ENCODE measurements at places on chromosomes 11 and 22.

DNA sequence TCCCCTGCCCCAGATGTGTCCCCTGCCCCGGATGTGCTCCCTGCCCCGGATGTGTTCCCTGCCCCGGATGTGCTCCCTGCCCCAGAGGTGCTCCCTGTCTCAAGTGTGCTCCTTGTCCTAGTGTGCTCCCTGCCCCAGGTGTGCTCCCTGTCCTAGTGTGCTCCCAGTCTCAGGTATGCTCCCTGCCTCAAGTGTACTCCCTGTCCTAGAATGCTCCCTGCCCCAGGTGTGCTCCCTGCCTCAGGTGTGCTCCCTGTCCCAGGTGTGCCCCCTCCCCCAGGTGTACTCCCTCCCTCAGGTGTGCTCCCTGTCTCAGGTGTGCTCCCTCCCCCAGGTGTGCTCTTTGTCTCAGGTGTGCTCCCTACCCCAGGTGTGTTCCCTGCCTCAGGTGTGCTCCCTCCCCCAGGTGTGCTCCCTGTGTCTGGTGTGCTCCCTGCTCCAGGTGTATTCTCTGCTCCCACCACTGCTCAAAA lies 48.7 kb upstream of the RASD2 start:
- no peak for DNase-seq

DNA sequence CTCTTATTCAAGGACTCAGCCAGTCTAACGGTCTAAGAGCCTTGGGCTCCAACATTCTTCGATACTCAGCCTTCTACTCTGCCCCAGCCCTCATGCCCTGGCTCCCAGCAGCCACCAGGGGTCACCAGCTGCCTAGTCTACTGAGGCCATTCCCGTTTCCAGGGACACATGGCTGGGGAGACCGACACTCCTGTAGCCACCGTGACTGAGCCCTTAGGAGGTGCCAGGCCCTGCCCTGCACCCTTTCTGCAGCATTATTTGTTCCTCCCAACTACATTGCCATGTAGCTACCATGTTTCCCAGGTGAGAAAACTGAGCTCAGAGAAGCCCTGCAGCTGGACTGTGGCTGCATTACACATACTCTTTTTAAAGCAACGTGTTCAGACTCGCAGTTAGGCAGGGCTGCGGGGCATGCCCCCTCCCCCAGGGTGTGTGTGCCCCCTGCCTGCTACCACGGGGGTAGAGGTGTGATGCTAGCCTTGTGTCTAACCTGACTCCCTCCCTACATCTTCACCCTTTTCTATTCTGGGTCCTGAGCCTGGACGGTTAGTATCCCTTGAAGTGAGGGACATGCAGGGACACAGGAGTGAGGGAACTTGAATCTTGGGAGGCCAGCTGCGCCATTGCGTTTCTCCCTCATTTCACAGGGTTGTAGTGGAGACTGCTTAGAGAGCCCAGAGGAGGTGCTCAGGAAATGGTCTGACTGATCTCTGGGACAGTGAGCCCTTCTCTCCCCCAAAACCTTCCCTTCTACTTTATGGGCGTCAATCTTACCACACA lies 17.5 kb downstream of the ATG16L2 start:
- peak; percentile 46 for DNase-seq

GRCh38 chr22:32922186-32922585 lies 120.7 kb downstream of the TIMP3 start:
- no peak for DNase-seq

DNA sequence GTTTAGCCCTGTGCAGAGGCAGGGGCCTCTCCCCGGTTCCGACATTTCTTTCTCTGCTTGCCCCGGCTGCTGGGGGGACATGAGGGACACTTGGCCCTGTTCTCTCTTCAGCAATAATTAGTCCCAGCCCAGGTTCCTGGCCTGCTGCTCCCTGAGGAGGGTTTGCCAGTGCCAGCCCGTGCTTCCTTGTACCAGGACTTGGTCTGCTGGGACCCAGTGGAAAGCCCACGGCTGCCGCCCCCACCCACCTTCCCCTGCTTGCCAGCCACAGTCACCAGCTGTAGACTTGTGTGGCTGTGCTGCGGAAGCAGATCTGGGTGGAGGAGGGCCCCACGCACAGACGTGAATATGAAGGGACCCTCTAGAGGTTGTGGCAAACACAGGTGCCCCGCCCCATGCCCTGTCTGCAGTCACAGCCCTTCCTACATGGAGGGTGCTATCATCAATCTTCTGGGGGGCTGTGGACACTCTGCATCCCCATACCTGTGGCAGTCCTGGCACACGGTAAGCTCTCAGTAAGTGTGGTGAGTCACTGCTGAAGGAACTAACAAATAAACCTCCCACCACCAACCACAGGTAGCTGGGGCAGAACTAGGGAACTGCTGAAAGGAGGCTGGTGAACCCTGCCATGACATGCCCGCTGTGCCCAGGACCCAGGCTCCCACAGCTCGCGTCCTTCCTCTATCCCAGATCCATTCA lies 949 bp downstream of the TP53AIP1 start:
- DNase-seq: no peak

DNA sequence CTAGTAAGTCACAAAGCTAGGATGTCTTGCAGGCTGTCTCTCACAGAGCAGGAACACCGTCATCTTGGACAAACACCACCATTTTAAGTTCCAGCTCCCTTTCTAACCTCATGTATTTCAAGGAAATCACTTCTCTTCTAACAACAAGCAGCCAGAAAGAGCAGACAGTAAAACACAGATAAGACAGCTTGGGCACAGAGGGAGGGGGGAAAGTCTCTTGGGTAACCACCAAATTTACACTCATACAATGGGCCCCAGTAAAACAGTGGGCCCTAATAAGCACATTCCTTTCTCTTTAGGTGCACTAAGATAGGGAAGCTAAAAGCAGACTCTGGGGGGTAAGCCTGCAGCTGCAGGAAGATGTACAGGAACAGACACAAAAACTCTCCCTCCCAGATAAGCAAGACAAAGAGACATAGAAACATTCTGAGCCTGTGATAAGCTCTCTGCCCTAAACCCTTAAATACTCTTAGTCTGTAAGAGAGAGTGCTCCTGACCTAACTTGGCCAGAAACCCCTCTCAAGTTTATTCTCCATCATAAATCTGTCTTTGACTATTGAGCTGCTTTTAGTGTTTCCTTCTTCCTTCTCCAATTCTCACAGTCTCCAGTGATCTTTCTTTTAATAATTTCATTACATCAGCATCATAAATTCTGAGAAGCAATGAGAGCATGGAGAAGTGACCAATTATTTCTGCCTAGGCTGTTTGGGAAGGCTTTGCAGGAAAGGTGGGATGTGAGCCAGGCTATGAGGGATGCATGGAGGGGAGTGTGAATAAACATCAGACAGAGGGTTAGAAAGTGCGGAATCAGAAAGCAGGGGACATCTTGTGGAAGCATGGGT lies 7.4 kb downstream of the OR10D3 start:
- DNase-seq: no peak

DNA sequence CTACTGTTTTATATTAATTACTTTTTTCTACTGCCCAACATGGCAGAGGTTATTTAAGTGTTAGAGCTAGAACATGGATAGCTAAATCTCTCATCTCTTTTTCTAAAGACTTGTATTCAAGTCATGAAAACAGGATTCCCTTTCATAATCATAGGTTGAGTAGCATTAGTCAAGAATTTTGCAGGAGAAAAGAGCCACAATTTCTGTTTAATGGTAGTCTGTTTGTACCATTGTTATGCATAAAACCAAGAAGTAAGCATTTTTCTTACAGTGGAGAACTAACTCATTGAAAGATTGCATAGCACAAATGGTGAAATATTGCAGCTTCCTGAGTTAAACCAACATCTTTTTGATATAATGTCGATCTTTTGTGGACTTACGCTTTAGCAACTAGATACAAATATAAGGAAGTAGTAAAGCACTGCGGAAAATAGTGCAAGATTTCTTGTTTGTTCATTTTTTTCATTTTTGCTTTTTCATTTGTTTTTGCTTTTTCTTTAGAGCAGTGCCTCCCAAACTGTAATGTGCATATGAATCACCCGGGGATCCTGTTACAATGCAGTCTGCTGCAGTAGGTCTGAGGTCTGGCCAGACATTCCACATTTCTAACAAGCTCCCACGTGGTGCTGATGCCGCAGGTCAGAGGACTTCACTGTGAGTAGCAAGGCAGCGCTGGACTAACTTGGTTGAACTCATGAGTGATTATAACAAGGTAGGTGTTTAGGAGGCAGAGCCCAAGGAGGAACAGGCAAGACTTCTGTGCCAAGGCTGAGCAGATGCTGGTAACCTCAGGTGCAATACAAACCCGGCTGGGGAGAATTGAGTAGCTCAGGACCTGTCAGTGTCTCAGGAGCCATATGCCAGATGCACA lies 4.6 kb downstream of the ETS1 start:
- DNase-seq: no peak

- no peak for DNase-seq
Observed at GRCh38 chr11:110571081-110571720, 141.0 kb downstream of the ARHGAP20 start.

- no peak for DNase-seq
Observed at GRCh38 chr11:34784318-34784841, 131.8 kb downstream of the APIP start.

- no peak for DNase-seq
Observed at GRCh38 chr22:21754523-21754922, 18.9 kb upstream of the YPEL1 start.

- no peak for DNase-seq
Observed at GRCh38 chr11:115146425-115146824, 357.8 kb downstream of the CADM1 start.

- no peak for DNase-seq
Observed at GRCh38 chr22:21445437-21446127, 21.6 kb upstream of the TMEM191C start.

Data from CD4-positive, alpha-beta T cell treated with Interleukin-4 for 4 hours (primary cell).